ENCODE measurements at places on chromosomes 13 and 19. TPM values are rescaled to one million over a fixed set of nuclear protein-coding genes. Genes with fewer than 3 reads are reported as not detected.

The ZNF471 gene
- total RNA-seq: 10.8 TPM

The WDR88 gene
- not detected for total RNA-seq

The ZNF726 gene
- 6.5 TPM for total RNA-seq

The EBI3 gene
- 0.47 TPM for total RNA-seq

The SIGLEC12 gene
- not detected for total RNA-seq

The RFPL4AL1 gene
- total RNA-seq: not detected

The FXYD1 gene
- total RNA-seq: not detected

- no peak for DNase-seq
These were observed 1051.5 kb downstream of the DIAPH3 start for GRCh38 chr13:59112221-59112718.

DNA sequence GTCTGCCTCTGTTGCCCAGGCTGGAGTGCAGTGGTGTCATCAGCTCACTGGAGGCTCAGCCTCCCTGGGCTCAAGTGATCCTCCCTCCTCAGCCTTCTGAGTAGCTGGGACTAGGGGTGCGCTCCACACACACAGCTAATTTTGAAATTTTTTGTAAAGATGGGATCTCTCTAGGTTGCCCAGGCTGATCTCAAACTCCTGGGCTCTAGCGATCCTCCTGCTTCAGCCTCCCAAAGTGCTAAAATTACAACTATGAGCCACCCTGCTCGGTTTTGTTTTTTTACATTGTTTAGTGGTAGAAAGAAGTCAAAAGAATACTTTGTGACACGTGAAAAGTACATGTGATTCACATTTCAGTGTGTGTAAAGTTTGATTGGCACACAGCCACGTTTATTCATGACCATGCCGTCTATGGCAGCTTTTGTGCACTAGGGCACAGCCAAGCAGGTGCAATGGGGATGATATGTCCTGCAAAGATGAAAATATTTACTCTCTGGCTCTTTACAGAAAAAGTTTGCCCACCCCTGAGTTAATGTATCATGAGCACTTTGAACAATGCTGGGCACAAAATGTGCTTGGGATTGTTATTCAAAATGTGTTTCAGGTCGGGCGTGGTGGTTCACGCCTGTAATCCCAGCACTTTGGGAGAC is 16.2 kb upstream of the NFIC start:
- no peak for DNase-seq

DNA sequence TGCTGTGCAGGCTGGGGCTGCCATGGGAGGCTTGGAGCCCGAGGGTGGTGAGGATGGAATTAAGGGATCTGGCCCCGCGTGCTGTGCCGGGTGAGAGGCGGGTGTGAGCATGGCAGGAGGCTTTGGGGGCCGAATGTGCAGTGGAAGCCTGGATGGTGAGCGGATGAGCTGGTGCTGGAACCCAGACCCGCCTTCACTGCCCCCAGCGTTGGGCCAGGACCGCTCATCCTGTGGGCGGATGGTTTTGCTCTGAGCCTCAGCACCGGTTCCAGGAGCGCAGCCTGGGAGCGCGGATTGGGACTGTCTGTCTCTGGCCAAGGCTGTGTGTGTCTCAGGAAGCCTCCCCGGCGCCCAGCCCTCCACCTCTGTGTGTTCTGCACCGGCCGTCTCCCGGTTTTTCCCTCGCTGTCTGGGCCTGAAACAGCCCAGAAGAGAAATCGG is 16.7 kb downstream of the KDM4B start:
- no peak for DNase-seq

GRCh38 chr19:7326105-7326877 is 22.4 kb upstream of the ARHGEF18 start:
- no peak for DNase-seq

GRCh38 chr13:51478418-51479198 is 25.8 kb upstream of the INTS6 start:
- DNase-seq: no peak

DNA sequence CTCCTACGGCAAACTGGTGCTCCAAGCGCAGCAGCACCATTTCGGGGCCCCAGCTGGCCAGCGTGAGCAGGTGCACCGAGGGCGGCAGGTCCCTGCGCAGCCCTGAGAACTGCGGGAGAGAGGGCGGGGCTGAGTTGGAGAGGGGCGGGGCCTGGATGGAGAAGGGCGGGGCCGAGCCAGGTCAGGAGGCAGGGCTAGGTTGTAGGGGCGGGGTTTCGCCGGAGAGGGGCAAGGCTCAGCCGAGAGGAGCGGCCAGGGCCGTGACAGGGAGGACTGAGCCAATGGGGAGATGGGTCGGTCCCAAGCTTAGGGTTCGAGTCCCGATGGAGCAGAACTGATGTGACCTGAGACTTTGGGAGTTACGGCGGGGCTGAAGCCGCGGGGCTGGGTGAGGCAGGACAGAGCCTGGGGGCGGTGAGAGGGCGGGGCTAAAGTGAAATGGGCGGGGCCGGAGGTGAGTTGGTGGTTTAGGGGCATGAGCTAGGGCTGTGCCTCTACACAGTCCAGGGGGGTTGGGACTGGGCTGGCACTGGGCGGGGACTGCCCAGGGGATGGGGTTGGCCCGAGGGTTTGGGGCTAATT is 19.0 kb downstream of the MAN2B1 start:
- no peak for DNase-seq

- DNase-seq: no peak
These were observed 394.3 kb downstream of the PCDH17 start for GRCh38 chr13:58025821-58026220.

DNA sequence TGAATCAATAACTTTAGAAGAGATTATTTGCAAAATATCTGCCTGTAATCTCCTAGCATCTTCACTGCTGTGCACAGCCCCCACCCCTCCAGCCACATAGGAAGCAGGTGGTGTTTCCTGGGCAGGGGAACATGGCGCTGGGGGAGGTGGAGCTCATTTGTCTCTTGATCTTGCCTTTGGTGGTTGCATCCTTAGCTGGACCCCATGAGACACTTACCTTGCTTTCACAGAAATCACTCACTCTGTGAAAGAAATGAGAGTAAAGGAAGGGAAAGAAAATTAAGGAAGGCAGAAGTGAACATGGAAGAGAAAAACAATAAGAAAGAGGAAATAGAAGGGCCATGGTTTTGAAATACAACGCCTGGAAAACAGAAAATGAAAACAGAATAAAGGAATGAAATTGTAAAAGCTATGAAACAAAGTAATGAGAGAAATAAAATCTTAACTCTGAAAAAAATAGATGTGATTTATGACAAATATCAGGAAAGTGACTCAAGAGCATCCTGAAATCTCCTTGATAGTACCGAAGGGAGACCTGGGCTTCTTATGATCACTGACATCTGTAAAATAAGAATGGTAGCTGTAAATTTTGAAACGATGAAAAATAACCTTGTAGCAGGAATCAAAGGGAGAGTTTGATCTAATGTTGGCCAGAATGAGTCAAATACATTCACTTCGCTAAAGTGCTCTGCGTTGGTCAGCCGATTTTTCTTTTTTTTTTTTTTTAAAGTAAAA is 17.2 kb upstream of the RNASEH2B start:
- DNase-seq: no peak

DNA sequence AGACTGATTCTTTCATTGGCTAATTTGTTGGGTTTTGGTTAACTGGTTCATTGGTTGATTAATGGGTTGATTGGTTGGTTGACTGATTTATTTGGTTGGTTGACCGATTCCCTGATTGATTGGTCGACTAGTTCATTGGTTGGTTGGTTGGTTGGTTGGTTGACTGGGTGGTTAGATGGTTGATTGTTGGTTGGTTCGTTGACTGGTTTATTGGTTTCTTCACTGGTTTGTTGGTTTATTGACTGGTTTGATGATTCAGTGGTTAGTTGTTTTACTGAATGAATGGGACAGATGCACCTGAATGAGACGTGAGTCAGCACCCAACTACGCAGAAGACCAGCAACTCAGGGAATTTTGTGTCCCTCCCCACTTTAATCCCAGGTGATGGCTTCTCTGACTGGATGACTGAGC is 2.7 kb upstream of the NUP62 start:
- DNase-seq: no peak

DNA sequence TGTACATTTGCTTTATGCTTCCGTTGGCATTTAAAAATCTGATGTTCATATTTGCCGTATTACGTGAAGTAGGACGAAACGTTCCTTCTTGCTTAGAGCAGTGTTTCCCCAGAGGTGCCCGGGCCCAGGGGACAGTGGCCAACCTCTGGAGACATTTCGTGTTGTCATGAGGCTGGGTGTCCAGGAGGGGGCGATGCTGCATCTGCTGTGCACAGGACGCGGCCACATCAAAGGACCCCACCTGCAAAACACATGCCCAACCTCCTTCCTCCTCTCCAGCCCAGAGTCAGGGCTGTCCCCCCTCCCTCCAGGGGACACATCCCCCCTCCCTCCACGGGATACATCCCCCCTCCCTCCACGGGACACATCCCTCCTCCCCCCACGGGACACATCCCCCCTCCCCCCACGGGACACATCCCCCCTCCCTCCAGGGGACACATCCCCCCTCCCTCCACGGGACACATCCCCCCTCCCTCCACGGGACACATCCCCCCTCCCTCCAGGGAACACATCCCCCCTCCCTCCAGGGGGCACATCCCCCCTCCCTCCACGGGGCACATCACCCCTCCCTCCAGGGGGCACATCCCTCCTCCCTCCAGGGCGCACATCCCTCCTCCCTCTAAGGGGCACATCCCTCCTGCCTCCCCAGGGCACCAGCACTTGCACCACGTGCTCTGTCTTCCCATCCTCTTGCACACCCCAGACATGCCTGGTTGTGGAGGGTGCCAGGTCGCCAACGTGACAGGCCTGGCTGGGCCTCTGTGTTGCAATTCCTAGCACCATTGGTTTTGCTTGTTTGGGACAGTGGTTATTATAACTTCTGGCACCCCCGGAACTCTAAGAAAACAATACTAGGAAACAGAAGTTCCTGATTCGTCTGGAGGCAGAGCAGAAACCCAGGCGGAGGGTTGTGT is 46.7 kb downstream of the GAS6 start:
- peak; percentile 79 for DNase-seq

DNA sequence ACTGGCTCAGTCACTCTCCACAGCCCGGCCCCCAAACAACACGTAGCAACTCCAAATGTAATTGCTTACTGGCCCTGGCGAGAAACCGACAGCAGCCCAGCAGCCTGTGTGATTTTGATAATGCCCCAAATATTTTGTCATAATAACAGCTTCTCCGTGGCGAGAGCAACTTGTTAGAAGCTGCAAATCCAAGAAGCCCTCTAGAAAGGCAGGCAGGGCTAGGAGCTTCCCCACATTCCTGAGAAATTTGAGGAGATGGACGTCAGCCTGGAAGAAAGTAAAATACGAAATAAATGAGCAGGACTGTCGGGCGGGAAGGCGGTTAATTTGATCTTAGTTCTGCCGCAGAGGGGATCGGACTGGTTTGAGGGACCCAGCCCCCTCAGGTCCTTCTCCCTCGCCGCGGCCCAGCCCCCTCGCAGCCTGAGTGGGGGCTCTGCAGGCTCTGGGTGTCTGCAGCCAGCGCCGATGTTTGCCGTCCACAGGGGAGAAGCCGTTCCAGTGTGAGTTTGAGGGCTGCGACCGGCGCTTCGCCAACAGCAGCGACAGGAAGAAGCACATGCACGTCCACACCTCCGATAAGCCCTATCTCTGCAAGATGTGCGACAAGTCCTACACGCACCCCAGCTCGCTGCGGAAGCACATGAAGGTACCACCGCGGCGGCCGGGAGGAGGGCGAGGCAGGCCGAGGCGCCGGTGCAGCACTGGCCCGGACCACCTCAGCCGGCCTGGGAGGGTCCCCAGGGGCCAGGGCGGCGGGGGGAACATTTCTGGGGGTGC is 3.1 kb downstream of the ZIC2 start:
- no peak for DNase-seq

DNA sequence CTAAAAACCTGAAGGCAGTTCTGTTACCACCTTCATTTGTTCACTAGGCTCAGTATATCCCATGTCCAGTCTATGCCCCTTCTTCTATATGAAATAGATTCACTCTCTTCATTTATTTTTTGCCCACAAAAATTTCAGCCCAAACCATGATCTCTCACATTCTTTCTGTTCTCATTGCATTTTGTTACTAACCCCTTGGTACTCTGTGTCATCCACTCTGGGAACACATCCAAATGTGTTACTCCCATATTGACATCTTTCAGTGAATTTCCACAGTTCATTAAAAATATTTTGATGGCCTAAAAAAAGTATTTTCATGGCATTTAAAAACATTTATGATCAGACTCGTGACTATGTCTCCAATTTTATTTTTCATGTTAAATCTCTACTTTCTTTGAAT is 378.9 kb downstream of the SLITRK1 start:
- DNase-seq: no peak

DNA sequence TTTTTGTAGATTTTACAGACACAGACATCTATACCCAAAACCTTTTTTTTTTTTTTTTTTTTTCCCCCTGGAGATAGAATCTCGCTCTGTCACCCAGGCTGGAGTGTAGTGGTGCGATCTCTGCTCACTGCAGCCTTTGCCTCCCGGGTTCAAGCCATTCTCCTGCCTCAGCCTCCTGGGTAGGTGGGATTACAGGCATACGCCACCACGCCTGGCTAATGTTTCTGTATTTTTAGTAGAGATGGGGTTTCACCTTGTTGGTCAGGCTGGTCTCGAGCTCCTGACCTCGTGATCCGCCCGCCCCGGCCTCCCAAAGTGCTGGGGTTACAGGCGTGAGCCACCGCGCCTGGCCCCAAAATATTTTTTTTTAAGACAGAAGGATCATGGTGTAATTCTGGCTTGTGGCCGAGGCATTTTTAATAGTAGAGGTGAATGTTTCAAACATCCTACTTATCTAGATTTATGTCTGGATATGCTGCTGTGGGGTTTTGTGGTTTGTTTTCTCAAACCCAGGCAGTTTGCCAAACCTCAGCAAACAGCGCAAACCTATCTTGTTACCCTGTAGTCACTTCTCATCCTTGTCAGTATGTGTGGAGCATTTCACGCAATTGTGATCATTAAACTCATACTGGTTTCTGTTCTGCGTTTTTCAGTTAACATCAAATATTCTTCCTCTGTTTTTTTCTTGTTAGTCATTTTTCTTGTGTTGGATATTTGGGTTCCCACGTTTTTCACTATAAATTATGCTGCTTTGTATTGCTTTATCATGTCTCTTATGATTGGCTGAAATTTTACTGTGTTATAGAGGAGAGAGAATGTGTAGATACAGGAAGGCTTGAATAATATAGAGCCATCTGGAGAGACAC is 36.2 kb upstream of the GARRE1 start:
- peak; percentile 69 for DNase-seq

GRCh38 chr13:35879111-35879510 is 252.1 kb downstream of the DCLK1 start:
- DNase-seq: no peak

DNA sequence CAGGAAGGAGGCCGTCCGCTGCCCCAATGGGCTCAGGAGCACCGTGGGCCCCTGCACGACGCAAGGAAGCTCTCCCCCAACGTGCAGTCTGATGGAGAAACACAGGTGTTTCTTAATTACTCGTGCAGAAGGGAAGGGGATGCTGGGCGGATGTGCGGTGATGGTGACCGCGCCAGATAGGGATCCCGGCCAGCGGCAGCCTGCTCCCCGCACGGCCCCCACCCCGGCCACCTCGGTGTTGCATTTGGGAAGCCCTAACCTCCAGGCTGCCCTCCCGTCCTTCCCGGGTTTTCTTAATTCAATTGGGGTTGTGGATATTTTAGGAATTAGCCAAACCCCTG is 254.4 kb downstream of the ZNF536 start:
- no peak for DNase-seq

GRCh38 chr19:51201712-51202111 is 23.2 kb upstream of the CD33 start:
- no peak for DNase-seq
